PC-9 (cell line): ENCODE measurements at places on chromosomes 13 and 19.

DNA sequence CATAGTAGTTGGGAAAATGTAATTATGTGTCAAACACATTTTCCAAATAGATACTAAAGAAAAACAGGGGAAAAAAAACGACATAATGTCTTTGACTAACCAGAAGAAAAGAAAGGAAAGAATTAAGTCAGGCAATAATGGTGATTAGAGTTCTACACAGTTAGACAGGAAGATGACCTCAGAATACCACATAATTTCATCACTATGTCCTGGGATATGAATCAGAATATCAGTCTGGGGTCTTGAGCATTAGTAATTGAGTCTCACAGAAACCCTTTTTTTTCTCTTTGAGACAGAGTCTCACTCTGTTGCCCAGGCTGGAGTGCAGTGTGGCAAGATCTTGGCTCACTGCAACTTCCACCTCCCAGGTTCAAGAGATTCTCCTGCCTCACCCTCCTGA, 503.4 kb downstream of the SLITRK1 start:
- DNase-seq: no peak

- no peak for DNase-seq
These were observed 92.0 kb downstream of the NHLRC3 start for GRCh38 chr13:39130301-39130700.

GRCh38 chr13:66574606-66575005, 655.5 kb downstream of the PCDH9 start:
- no peak for DNase-seq

DNA sequence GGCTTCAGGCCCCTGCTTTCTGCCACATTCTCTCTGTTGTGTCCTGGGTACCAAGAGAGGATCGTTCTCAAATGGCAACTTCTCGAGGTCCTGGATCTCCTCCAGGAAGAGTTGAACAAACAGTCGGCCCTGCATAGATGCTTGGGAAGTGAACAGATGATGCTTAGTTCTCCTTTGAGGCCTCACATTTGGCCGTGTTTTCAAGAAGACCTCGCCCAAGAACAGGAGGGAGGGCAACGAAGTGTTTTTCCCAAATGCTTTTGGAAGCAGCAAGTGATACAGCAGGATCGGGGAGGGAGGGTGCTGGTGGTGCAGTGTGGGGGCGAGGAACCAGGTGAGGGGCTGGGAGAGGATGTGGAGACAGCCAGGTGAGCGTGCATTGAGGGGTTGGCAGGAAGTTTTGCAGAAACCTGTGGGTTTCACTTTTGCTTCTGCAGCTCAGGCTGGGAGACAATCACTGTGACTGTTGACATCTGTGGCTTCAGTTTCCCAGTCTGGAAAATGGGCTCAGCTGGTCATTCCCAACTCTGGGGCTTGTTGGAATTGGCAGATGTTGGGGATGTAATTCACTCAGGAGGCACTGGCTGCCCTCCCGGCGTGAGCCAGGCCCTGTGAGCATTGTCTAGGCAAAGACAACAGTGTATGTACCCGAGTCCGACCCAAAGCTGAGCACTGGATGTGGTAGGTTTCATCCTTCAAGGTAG, 21.6 kb downstream of the MAST3 start:
- DNase-seq: no peak

- no peak for DNase-seq
These were observed 4.3 kb upstream of the RAP2A start for GRCh38 chr13:97429681-97430081.

- no peak for DNase-seq
These were observed 19.3 kb upstream of the LGALS13 start for GRCh38 chr19:39582891-39583625.

DNA sequence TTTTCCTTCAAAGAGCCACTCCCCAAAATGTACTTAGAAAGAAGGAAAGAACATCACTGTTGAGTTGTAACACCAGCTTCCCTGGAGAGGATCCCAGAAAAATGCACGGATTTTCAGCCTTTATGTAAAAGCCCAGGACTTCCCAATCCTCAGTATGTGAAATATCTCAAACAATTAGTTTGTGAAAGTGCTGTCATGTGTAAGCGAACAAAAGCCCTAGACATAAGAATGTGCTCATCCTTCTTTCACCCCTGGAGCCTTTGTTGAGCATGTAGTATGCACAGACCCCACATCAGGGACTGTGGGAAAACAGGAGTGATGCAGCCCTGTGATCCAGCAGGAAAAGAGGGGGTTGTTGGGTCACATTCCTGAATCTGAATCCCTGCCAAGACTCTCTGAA, 441.4 kb upstream of the ZNF507 start:
- DNase-seq: no peak

- no peak for DNase-seq
These were observed at the start of gene LILRA5 for GRCh38 chr19:54312436-54313377. Gene LILRA5 (minus strand): TSS chr19:54313166. CDS start chr19:54313019, 147 bp downstream.

DNA sequence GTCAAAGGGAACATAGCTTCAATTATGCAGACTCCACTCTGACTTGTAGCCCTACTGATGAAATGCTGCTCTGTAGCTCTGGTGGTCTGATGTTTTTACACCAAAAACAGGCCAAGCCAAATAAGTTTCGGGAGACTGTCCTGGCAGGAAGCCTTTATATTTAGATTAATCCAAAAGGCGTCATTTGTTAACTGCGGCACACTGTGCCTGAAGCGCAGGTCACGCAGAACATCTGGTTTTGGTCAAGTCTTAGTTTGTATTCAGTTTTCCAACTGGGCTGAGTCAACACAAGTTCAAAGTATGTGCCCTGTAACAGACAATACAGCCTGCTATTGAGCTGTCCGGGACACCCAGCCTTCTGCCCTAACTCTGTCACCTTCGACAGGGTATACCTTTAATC, 154.6 kb upstream of the IPO5 start:
- DNase-seq: no peak

DNA sequence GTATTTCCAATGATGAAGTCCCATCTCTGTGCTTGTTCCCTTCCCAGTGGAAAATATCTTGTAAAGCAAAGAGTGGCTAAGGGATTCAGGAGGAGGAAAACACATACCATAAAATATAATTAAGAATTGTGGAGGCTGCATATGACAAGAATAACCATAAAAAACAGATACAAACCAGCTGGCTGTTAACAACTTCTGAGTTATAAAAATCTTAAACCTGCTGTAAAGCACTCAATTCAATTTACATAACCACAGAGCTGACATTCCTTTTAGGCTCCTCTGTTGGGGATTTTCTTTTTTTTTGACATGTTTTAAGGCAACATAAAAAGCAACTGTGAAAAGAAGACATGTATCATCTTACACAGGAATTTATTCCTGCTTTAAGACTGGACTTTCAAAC, 207.6 kb downstream of the DACH1 start:
- DNase-seq: no peak

- no peak for DNase-seq
These were observed 23.2 kb upstream of the EEF1AKMT1 start for GRCh38 chr13:20796791-20797508.

DNA sequence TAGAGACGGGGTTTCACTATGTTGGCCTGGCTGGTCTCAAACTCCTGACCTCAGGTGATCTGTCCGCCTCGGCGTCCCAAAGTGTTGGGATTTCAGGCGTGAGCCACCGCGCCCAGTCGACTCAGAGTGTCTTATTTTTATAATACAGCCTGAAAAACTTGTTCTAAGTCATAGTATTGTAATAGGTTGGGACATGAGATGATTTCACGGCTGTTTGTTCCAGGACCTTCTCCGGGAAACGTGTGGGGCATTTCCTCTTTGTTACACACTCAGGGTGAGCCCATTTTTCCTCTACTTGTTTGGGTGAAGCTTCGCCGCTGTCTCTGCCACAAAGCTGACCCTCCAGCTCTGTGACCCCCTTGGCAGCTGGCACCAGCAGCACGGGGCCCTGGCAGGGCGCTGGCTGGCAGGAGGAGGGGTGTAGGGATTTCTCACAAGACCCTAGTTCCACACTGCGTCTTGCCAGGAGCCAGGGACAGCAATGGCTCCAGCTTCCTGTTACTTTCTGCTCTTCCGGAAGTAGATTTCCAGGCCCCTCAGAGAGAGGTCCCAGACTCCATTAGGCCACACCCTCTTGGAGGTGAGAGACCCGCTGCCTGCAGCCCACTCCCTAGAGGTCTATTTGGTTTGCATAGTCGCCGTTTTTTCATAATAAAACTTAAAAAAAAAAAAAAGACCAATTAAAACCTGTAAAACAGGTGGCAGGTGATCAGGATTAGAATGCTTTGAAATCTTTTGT, 15.6 kb downstream of the FGF21 start:
- no peak for DNase-seq

- DNase-seq: no peak
These were observed 459.3 kb upstream of the SLC10A2 start for GRCh38 chr13:103525530-103525929.

DNA sequence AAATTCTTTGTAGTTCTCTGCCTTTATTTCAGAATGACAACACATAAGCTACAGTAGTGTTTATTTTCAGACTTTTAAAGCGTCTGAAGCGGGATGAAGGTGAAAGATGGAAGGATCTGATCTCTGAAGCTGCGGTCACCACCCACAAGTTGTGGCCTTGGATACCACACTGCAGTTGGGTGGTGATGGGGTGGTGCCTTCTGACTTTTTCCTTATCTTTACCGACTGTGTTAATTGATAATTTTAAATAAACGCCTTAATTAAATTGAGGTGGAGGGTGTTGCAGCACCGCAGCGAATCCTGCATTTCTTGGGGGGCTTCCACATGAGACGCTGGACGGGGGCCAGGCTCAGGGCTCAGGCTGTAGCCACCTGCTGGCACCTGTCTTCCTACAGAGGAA, 1.3 kb downstream of the TFDP1 start:
- no peak for DNase-seq
